GF-D8 (cell line): ENCODE measurements at places on chromosomes 7 and 10.

- no peak for DNase-seq
Measured at GRCh38 chr7:105854498-105854897, 21.9 kb downstream of the ATXN7L1 start.

DNA sequence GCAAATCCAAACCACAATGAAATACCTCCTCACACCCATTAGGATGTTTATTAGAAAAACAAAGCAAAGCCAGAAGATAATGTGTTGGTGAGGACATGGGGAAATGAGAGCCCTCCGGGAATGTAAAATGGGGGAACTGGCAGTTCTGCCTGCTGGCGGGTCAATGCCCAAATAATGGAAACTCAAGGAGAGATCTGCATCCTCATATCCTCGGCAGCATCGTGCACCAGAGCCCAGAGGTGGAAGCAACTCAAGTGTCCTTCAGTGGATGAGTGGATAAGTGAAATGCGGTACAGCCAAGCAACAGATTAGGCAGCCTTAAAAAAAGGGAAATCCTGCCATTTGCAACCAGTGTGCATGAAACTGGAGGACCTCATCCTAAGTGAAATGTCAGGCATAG is 325.2 kb downstream of the WDR37 start:
- no peak for DNase-seq

GRCh38 chr7:34837801-34838201 is 179.8 kb downstream of the NPSR1 start:
- DNase-seq = no peak

- no peak for DNase-seq
Measured at GRCh38 chr7:1244700-1245523, 12.2 kb downstream of the UNCX start.

DNA sequence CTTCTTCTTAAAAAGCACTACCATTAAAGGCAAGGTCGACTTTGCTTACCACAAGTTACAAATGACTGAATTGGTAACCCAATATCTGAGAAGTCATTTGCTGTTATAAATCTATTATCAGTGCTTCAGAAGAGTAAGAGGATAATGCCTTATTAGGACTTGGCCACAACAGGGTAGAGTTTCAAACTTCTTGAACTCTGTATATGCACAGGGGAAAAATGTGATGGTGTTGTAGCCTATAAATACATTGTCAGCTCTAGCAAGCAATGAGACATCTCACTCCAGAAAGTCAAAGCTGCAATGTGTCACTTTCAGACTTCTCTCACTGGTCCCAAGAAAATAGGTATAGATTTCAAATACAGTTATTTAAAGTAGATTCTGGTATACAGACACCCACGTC is 9.3 kb downstream of the TFEC start:
- DNase-seq = no peak
